ENCODE measurements at places on chromosomes 5 and 9.

GRCh38 chr9:131997779-131998178 is 81.9 kb downstream of the MED27 start:
- no peak for DNase-seq

- no peak for DNase-seq
Measured at GRCh38 chr9:92378865-92379560, 25.4 kb downstream of the OGN start.

GRCh38 chr9:112894041-112894440 is 3.4 kb upstream of the SLC46A2 start:
- DNase-seq: no peak

GRCh38 chr9:69943148-69943806 is 100.4 kb upstream of the MAMDC2 start:
- DNase-seq: no peak

DNA sequence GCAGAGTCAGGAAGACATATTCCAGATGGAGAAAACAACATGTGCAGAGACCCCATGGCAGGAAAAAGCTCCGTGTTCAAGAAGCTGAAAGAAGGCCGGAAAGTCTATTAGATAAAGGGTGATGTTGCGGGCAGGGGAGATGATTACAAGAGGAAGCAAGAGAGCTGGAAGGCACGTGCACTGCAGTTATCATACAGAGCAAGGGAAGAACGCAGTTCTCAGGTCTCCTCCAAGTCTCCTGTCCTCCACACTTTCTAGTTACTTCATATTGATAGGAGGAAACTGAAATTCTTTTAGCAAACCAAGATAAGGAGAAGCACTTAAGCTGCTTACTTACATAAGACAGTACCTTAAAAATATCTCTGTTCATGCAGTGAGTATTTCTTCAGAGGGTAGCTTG is 58.3 kb upstream of the PLPP6 start:
- no peak for DNase-seq

- no peak for DNase-seq
Measured at GRCh38 chr5:134437340-134437846, 25.7 kb upstream of the CDKN2AIPNL start.
